Activated CD4-positive, alpha-beta T cell treated with anti-CD3 and anti-CD28 coated beads, Interleukin-2, amount 10 ng/mL, durations not matched to agents 24 days and 14 days (primary cell): ENCODE measurements at places on chromosomes 6 and 20. TPM values are rescaled to one million over a fixed set of nuclear protein-coding genes. Genes with fewer than 3 reads are reported as not detected.

THBS2 gene
- total RNA-seq, result not detected in 2 replicates

LPIN3 gene
- total RNA-seq, result 1.2 and 1.6 TPM in 2 replicates

SAMD3 gene
- 2.1 and 2.5 TPM in 2 replicates for total RNA-seq

PRICKLE4 gene
- not detected in 2 replicates for total RNA-seq
